ENCODE measurements at places on chromosomes 2 and 18. TPM values are rescaled to one million over a fixed set of nuclear protein-coding genes. Genes with fewer than 3 reads are reported as not detected.

The TNFRSF11A gene
- 7.4 TPM for total RNA-seq

The KCNE4 gene
- total RNA-seq: 52.8 TPM

The CPO gene
- total RNA-seq: 0.90 TPM

The CTNNA2 gene
- total RNA-seq: 0.88 TPM

The GPR75 gene
- total RNA-seq: 0.29 TPM

DNA sequence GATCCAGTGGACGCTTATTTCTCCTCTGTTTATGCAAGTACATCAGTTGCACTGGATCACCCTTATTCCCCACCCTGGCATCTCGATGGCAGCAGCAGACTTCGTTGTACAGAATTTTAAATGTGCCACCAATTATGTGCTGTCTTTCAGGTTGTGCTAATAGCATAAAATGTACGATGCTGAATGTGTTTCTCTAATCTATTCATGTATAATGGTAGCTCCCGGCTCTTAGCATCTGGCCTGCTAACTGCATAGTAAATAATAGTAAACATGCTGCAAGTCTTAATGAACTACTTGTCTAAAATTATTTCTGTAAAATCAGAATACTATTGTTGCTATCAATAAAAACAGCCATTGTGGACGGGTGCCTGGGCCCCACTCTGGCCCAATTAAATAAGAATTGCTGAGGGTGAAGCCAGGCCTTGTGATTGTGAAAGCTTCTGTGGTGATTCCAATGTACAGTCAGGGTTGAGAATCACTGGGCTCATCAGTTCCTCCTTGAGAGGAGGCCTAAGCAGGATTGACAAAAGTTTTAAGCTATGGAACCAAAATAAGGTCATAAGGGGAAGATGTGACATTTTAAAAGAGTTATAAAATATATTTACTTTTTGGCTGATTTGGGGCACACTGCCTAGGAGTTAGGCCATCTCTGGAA, 14.4 kb upstream of the MYO3B start:
- no peaks in the 10 kb centered on the region for H3K4me1 ChIP-seq
- no peaks in the 10 kb centered on the region for H3K27me3 ChIP-seq
- no peak for DNase-seq
- no peaks in the 10 kb centered on the region for H3K36me3 ChIP-seq

The C1QL2 gene
- not detected for total RNA-seq

The TMEM163 gene
- 0.34 TPM for total RNA-seq

The FASTKD1 gene
- total RNA-seq: 21.8 TPM

DNA sequence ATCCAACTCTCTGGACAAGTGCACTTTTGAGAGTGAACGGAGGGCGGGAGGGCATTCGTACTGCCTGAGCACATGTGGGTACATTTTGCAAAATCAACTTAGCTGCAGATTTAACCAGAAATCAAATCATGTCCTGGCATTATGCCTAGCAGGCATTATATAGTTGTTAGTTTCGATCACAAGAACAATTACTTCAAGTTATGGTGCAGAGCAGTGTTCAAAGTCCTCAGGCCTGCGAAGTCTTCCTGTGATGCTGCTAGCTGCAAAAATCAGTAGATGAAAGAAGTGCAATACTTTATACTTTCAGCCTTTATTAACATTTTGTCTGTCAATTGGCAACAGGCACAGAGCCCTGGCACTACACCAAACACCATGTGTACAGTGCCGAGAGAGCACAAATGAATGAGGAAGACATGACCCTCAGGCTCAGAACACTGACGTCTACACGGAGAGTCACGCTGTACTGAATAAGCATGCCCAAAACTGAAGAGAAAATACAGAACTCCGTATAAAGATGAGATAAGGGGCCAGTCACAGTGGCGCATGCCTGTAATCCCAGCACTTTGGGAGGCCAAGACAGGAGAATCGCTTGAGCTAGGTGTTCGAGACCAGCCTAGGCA, 92.1 kb upstream of the CREB1 start:
- no peak for DNase-seq
- no peaks in the 10 kb centered on the region for H3K27me3 ChIP-seq
- H3K36me3 ChIP-seq: no peaks in the 10 kb centered on the region
- no peak overlapping the region for H3K27ac ChIP-seq

DNA sequence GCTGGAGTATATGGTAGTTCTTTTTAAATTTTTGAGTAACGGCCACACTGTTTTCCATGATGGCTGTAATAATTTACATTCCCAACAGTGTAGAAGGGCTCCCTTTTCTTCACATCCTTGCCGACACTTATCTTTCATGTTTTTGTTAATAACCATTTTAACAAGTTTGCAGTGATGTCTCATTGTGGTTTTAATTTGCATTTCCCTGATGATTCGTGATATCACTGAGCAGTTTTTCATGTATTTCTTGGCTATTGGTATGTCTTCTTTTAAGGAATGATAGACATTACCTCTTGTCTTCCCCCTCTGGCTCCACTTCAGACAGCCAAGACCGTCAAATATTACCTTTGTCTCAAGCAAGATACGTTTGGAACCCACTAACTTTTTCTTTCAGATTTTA, 371.1 kb upstream of the NRP2 start:
- no peak overlapping the region for H3K4me3 ChIP-seq
- no peaks in the 10 kb centered on the region for H3K27me3 ChIP-seq
- H3K36me3 ChIP-seq: no peaks in the 10 kb centered on the region
- DNase-seq: no peak
- no peaks in the 10 kb centered on the region for H3K4me1 ChIP-seq

DNA sequence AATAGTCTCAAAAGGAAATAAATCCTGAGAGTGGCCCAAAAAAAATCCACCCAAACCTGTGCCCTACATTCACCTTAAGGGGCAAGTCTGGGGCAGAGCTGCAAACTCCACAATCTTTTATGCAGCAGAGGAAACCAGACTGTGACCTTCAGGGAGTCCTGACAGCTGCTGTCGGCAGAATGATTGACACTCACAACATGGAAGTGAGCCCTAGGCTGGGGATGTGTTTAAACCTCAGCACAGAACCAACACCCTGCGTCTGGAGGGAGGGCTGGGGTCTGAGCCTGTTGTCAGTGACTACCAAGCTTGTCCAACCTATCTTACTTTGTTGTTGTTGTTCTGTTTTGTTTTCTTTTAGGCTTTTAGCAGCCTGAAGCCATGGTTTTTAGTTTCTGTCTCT, 39.6 kb downstream of the CRACDL start:
- H3K4me3 ChIP-seq: no peak overlapping the region
- H3K27me3 ChIP-seq: no peaks in the 10 kb centered on the region
- no peaks in the 10 kb centered on the region for H3K36me3 ChIP-seq
- no peaks in the 10 kb centered on the region for H3K4me1 ChIP-seq
- no peak overlapping the region for H3K27ac ChIP-seq

GRCh38 chr2:145055651-145056050, 535.7 kb upstream of the ZEB2 start:
- no peak overlapping the region for H3K4me3 ChIP-seq
- no peaks in the 10 kb centered on the region for H3K4me1 ChIP-seq
- no peak overlapping the region for H3K27ac ChIP-seq
